ENCODE measurements at places on chromosomes 7 and 10. TPM values are rescaled to one million over a fixed set of nuclear protein-coding genes. Genes with fewer than 3 reads are reported as not detected.
A peak's percentile ranks its signal among the peaks of the same experiment; 100 is the strongest.

The SUN3 gene
- total RNA-seq: not detected

- no peak for DNase-seq
These were observed 43.1 kb downstream of the DENND2A start for GRCh38 chr7:140597428-140597949.

DNA sequence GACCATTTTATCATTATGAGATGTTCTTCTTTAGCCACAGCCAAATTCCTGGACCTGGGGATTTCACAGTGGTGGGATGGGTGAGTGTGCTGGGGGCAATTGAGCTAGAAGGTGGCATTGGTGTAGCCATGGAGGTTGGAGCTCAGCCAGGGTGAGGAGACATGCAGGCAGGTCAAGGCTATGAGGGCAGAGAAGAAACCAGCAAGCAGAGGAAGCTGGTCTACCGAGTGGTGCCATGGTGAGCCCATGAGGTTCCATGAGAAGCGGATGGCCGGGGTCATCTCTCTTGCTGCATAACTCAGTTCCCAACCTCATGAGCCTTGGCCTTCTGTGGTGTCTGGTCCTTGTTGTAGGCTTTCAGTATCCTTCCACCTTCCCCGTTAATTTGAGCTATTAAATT, 91.4 kb downstream of the CARD11 start:
- DNase-seq: no peak

DNA sequence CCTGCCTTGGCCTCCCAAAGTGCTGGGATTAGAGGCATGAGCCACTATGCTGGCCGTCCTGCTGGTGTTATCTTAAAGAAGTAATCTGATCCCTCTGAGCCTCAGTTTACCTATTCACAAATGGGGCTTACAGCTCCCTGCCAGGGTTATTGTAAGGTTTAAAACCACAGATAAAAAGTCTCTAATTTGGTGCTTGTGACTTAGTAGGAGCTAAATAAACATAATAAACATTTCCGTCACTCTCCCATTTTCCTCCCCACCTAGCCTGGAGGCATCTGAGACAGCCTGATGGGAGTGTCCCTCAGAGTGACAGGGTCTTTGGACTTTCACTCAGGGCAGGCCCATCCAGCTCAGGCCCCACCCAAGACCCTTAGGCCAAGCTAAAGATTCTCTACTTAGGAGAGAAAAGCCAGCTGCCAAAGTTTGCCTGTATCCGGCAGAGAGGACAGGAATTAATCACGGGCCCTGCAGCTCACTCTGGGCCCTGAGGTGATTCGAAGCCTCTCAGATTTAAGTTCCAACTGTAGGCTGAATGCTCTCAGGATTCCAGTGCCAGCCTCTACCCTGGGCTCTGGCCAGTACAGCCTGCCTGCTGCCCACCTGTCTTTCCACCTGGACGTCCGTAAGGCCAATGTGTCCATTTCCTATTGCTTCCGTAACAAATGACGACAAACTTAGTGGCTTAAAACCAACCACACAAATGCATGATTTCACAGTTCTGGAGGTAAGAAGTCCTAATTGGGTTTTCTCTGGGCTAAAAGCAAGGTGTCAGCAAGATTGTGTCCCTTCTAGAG, 21.8 kb upstream of the DUSP5 start:
- no peak for DNase-seq

GRCh38 chr10:117107238-117107637, 30.8 kb downstream of the VAX1 start:
- DNase-seq: no peak

DNA sequence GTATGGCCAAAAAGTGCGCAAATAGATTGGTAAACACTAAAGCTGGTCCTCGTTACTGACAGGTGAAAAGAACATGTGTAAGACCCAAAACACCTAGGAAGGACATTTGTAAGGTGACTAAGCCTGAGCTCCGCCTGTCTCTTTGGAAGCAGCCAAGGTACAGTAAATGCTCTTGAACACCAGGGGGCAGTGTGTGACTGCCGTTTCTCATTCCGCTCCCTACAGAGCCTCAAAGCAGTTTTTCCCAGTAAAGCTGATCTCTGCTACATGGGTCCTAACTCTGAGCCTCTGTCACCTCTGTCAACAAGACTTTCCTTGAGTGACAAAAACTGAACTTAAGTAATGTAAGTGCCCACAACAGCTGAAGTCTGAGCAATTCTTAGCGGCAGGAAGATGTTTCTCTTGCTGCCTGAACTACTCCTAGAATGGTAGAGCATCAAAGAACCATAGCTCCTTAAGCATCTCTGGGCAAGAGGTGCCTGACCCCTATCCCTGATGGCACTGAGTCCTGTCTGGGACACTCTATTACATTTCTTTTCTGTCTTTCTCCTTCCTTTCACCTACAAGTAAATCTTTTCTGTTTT, 238.0 kb upstream of the INHBA start:
- peak; percentile 79 for DNase-seq

The BHLHA15 gene
- not detected for total RNA-seq

DNA sequence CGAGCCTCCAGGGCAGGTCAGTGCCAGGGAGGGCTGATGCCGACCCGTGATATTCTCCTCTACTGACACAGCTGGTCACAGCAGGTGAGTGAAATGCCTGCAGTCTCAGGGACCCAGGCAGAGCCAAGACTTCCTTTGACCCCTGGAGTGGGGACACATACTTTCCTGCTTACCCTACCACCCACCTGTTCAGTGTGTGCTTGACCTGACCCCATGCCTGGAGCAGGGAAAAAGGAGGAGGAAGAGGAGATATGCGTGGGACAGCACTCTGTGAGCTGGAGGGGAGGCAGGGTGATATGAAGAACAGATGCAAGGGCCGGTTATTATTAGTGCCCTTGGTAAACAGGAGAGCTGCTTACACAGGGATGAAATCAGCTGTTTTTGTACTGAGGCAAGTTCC, 40.8 kb upstream of the WIPF3 start:
- no peak for DNase-seq

The RBP4 gene
- not detected for total RNA-seq

The POR gene
- total RNA-seq: 25.5 TPM

DNA sequence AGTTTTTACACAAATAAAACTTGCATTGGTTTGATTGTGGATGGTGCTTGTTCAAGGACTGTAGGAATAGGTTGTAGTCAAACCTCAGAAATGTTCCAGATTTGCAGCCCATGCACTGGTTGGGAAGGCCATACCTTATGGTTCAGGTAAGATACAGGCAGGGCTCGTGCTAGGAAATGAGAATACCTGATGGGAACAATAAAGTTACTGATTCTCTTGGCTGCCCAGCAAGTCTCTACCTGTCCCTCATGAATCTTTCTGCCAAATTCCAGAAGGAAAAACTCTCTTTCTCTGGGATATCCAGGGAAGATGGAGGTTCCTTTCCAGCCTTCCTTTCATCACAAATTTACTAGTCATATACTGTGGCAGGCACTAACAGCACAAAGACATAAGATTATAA, 53.8 kb downstream of the TFAM start:
- DNase-seq: no peak

DNA sequence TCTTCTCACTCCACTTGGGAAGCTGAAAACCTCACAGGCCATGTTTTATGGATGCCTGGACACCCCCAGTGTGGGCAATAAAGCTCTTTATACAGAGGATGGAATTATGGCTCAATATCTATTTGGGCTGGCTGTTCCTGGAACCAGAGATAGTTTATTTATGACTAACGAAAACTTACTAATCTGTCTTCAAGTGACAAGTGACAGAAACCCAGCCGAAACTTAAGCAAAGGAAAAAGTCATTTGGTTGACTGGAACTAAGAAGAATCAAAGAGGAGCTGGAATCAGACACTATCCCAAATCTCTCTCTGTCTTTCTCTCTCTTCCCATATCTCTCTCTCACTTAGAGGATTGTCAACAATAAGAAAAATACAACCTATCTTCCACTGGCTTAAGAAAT, 78.3 kb upstream of the CDK6 start:
- no peak for DNase-seq

DNA sequence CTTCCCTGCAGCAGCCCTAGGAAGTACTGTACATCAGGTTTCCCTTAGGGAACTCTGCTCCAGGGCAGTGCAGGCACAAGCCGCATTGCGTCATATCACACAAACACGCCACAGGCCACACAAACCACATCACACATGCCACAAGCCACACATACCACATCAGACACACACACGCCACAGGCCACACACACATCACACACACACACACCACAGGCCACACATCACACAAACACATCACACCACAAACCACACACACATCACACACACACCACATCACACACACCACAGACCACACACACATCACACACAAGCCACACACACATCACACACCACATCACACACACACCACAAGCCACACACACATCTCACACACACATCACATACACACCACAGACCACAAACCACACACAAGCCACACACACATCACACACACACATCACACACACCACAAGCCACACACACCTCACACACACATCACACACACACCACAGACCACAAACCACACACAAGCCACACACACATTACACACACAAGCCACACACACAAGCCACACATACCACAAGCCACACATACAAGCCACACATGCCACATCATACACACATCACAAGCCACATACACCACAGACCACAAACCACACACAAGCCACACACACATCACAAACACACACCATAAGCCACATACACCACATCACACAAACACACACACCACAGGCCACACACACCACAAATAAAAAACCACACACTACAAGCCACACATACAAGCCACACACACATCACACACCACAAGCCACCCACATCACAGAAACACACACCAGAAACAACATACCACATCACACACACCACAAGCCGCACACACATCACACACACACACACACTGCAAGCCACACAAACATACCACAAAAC, 53.4 kb downstream of the TMEM209 start:
- peak; percentile 23 for DNase-seq

The IL15RA gene
- 1.4 TPM for total RNA-seq

DNA sequence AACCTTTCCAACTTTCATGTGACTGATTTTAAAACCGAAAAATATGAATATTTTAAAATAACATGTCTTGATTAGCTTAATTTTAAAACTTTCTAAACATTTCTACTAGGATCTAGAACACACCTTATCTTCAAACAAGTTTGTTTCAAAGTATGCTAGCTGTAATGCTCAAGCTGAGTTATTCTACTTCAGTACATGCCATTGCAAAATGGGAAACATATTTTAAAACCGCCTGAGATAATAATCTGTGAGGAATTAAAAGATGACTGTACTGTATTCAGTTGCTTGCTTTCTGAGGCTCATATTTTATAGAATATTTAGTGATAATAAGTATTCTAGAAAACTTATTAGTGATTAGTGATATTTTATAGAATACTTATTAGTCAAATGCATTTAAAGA, 99.6 kb downstream of the LMBR1 start:
- no peak for DNase-seq

The DTX2 gene
- total RNA-seq: 1.8 TPM

DNA sequence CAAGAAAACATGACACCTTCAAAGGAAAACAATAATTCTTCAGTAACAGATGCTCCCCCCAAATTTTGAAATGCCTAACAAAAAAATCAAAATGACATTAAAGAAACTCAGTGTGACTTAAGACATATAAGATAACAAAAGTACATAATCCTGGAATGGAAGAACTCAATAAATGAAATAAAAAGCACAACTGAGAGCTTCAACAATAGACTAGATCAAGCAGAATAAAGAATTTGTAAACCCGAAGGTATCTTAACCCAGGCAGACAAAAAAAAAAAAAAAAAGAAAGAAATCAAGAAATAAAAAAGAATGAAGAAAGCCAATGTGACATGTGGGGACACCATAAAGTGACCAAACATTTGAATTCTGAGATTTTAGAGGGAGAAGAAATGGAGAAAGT, 27.7 kb upstream of the LRRD1 start:
- DNase-seq: no peak
